ENCODE measurements at places on chromosomes 16 and 17.

DNA sequence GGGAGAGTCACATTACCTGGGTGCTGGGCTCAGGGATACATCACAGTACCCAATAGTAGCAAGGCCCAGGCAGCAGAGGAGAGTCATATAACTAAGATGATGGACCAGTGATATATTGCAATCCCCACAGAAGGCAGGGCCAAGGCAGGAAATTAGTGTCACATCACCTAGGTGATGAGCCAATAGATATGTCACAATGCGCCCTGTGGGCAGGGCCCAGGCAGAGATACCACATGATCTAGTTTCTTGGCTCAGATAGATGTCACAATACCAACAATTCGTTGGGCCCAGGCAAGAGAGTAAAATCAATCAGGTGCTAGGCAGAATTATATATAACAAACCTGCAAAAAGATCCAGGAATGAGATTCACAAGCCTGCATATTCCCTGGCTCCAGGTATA is 2111.5 kb downstream of the TP53TG3F start:
- DNase-seq: no peak

DNA sequence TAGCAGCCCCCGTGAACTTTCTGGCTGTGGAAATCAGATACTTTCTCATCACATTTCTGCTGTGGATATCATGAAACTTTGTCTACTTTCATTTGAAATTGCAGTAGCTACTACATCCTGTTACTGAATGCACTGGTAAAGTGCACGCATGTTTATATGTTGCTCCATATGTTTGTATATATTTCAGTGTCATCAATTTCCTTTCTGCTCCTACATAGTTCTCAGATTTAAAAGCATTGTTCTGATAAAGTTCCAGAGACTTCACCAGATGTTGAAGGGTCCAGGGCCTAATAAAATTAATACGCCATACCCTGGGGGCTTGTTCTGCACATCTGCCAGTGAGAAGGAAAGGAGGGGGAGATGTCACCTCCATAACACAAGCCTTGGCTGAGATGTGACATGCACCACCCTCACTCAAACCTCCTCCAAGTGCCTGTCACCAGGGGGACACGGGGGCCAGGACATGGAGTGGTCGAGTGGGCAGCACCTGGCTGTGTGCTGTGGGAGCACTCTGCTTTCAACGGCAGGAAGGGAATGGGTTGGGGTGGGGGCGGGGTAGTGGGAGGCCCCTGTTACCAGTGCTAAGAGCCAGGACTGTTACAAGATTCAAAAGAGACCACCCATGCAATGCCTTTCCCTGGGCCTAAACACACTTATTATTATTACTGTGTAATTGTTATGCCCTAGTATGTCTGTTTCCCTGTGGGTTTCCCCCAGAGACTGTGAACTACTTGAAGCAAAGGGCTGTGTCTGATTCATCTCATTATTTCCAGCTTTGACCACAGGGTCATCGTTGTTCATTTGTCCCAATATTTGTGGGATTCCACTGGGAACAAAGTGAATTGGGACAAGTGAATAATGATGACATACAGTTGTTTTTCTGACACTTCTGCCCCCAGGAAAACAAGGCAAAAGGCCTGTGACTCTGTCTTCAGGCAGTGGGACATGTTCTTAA is 193.4 kb downstream of the FOXL1 start:
- no peak for DNase-seq

- DNase-seq: no peak
Observed at GRCh38 chr17:9544221-9544620, 31.4 kb downstream of the STX8 start.

- no peak for DNase-seq
Observed at GRCh38 chr16:55392701-55393100, 68.7 kb downstream of the IRX6 start.

GRCh38 chr16:6967796-6968320 is 364.8 kb upstream of the RBFOX1 start:
- DNase-seq: no peak

- peak; percentile 89 for DNase-seq
Observed at GRCh38 chr17:82153745-82154375, 55.8 kb upstream of the FASN start.

DNA sequence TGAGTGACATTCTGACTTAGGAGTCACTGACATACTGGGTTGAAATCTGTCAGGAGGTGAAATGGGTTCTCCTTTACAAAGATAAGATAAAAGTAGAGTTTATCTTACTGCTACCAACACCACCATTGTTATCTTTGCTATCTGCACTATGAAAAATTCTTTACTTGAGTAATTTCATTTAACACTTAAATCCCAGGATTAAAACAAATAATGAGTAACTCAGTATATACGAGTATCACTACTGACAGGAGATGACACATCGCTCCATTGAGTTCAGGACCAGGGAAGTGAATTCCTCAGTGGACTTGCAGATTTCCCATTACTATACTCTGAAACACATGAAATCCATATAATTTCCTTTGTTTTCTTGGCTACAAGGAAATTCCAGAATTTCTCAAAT is 242.1 kb upstream of the NLRP1 start:
- DNase-seq: no peak

GRCh38 chr17:28413804-28414203 is 7.8 kb upstream of the SLC46A1 start:
- DNase-seq: no peak
